Camera-type eye (tissue), 1 donor: ENCODE measurements at places on chromosomes 11 and 22. TPM values are rescaled to one million over a fixed set of nuclear protein-coding genes. Genes with fewer than 3 reads are reported as not detected.

TSKU gene
- 31.2 TPM for total RNA-seq

KRTAP5-1 gene
- total RNA-seq: not detected

VPREB3 gene
- not detected for total RNA-seq

CLMP gene
- 39.9 TPM for total RNA-seq

CD3D gene
- not detected for total RNA-seq

PATE2 gene
- not detected for total RNA-seq

YPEL1 gene
- 26.9 TPM for total RNA-seq
